Psoas muscle (tissue), 8 donors: ENCODE measurements at places on chromosomes 4 and X. TPM values are rescaled to one million over a fixed set of nuclear protein-coding genes. Genes with fewer than 3 reads are reported as not detected.

CYLC1 gene
- not detected for polyA plus RNA-seq

VAMP7 gene
- polyA plus RNA-seq: 55.0 TPM

SH2D1A gene
- not detected for polyA plus RNA-seq

SYN1 gene
- polyA plus RNA-seq: 0.80 TPM

C4orf17 gene
- polyA plus RNA-seq: not detected
